ENCODE measurements at places on chromosomes 5 and 9.

DNA sequence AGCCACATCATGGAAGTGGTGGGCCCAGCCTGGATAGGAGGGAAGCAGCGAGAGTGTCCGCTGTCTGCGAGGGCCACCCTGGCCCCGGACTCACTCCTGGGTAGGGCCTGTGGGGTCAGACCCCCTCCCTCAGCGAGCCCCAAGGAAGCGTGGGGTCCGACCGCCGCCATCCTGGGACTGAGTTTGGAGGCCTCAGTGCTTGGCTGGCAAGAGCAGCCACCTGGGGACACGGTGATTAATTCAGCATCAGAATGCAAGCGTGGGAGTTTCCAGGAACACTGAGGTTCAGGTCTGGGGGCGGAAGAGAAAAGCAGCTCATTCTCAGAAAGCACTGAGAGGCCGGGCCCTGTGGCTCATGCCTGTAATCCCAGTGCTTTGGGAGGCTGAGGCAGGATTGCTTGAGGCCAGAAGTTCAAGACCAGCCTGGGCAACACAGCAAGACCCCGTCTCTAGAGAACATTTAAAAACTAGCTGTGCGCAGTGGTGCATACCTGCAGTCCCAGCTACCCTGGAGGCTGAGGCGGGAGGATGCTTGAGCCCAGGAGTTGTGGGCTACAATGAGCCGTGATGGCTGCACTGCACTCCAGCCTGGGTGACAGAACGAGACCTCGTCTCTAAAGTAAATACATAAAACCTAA, 18.3 kb upstream of the CAMSAP1 start:
- DNase-seq = no peak

DNA sequence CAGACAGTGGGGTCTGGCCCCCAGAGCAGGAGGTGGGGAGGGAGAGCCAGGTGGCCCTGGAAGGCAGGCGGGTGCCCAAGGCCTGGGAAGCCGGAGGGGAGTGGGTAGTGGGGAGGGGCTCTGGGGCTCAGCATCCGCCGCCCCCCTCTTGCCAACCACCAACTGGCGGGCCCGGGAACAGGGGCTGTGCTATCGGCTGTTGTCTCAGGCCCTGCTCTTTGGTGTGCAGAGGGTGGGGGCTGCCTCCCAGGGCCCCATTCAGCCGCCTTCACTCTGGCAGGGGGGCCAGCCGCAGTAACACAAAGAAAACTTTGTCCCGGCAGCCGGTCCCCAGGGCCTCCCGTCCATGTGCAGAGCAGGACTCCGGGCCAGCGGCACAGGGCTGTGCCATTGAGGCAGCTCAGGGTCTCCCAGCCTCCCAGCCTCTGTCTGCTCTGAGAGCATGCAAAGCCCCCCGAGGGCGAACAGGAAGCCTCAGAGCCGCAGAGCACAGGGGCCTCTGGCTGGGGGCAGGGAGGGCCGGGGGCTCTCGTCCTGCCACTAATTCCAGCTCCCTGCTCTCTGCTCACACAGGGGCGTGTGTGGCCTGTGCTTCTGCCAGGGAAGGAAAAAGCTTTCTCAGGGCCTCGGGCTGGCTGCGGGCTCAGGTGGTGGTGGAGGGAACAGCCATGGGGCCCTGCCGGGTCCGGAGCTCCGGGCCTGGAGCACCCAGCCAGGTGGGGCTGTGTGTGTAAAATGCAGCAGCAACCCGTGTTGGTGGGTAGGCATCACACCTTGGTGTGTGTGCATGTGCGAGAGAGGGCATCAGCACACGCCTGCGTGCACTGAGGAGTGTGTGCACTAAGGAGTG, 54.2 kb upstream of the NOTCH1 start:
- DNase-seq = no peak

- DNase-seq = no peak
Observed at GRCh38 chr5:2192496-2192895, 309.8 kb upstream of the IRX4 start.

DNA sequence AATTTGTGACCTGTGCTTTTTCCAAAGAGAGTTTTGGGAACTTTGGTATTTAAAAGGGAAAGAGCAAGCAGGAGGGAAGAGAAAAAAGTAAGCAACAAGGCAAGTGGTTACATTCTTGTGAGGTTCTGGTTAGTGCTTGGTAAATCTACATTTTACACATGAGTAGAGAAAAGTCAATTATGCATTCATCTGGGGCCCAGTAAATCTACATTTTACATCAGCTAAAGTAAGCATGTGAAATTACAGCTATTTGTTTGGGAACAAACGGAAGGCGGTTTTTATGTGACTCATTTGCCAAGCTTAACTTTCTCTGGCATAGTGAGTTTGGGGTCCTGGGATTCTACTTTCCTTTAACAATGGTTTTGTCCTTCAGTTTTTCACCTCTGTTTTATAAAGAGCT, 102.2 kb downstream of the SNX18 start:
- no peak for DNase-seq

Measured in hematopoietic multipotent progenitor cell treated with erythropoietin and hydrocortisone succinate and interleukin-3 and kit ligand, for 15 days (in vitro differentiated cells).